ENCODE measurements at places on chromosomes 7 and 10.

GRCh38 chr7:19522486-19522885, 186.4 kb downstream of the POLR1F start:
- peak; percentile 82 for DNase-seq

DNA sequence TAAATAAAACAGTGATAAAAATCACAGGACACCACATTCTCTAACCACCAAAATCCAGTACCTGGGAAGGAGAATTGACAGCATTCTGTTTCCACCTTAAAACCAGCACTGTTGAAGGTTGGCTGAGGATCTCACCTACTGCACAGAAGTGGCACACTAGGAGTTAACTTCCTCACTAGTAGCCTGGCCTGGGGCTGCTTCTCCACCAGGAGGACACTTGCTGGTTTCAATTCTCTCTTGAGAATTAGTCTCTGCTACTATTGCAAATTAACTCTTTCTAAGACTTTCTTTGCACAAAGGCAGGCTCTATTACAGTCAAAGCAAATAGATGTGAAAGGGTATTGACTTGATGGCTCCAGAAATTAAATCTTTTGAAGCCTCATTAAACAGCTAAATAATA, 2.3 kb upstream of the CTTNBP2 start:
- no peak for DNase-seq

DNA sequence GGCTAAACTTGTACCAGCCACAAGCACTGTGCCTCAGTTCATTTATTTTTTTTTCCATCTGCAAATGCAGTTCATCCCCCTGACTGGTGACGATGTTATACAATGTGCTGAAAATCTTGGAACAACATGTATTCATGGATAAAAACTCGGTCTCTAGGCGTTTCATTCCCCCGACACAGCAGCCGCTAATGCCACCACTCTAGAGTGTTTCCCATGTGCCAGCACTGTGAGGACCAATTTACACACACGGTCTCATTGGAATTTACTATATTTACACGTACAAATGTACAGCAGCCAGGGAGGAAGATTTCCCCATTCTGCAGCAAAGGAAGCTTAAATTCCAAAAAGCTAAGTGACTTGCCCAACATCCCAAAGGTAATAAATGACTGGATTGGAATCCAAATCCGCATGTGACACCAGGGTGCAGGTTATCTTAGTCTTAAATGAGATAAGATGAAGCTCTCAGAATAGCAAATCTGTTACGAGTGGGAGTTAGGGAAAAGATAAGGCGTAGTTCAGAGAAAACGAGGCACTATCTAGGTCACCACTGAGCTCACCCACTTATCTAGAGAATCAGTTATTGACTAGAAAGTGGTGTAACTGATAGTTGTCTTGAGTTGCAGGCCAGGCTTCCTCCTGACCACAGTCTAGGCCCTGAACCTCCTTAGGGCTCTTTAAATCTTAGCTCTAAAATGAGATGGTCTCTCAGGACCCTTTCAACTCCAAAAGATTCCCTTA, 36.7 kb downstream of the FAM107B start:
- no peak for DNase-seq

DNA sequence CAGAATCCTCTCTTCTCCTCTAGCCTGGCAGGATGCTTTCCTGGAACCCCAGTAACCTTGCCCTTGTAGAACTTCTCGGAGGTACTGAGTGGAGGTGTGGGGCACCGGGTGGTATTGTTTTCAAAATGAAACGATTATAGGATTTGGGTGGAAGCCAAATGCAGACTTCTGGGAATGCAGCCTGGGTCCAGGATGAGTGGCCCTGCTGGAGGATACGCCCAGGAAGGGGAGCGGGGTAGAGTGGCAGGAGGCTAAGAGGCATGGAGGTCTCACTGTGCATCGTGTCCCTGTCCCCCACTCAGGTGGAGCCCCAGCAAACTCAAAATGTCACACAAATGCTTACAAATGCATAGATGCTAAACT, 109.1 kb upstream of the PPIF start:
- no peak for DNase-seq

Measured in fibroblast of skin of back (primary cell).